ENCODE measurements at places on chromosomes 2 and 18.

- DNase-seq, result no peak
Observed at GRCh38 chr2:224930990-224931389, 111.3 kb downstream of the DOCK10 start.

DNA sequence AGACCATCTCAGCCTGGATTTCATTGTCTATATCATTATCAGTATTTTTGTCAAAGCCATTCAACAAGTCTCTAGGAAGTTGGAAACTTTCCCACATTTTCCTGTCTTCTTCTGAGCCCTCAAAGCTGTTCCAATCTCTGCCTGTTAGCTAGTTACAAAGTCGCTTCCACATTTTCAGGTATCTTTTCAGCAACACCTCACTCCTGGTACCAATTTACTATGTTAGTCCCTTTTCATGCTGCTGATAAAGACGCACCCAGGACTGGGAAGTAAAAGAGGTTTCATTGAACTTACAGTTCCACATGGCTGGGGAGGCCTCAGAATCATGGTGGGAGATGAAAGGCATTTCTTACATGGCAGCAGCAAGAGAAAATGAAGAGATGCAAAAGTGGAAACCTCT is 9.3 kb upstream of the FIGLA start:
- DNase-seq, result no peak

GRCh38 chr2:224659714-224660113 is 56.5 kb downstream of the CCDC195 start:
- DNase-seq, result no peak

DNA sequence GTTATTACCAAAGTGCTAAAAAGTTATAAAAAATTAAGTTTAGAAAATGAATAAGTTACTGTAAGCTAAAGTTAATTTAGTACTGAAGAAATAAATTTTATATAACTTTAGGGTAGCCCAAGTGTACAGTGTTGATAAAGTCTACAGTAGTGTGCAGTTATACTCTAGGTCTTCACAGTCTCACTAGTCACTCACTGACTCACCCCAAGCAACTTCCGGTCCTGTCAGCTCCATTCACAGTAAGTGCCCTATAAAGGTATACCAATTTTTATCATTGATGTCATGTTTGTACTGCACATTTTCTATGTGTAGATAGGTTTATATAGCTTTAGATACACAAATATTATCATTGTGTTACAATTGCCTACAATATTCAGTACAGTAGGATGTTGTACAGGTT is 518.3 kb upstream of the PIK3C3 start:
- DNase-seq, result no peak

DNA sequence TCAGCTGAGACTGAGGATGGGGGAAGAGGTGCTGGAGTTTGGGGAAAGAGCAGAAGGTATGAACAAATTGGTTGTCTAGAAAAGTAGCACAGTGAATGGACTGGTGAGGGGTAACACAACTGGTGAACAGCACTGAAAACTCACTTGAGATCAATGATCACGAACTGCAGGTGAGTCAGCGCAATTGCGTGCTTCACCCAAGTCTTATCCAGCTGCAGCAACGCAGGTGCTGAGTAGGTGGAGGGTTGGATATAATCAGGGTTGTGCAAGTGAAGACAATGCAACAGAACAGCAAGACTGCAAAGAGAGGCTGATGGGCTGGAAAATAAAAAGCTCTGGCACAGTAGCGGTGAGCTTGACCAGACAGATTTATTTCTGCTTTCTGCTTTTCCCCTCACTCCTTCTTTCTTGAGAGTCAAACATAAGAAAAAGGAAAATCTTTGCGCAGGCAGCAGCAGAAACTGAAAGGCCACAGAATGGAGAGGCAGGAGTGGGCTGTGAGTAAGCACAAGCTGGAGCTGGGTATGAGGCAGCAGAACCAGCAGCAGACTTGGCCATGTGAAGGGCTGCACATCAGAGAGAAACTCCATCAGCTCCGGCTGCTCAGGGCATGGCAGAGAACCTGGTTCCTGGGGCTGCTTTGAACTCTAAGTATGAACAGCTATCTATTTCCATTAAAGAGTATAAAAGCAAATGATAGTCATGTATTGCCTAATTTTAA is 99.4 kb upstream of the ARL5A start:
- no peak for DNase-seq

DNA sequence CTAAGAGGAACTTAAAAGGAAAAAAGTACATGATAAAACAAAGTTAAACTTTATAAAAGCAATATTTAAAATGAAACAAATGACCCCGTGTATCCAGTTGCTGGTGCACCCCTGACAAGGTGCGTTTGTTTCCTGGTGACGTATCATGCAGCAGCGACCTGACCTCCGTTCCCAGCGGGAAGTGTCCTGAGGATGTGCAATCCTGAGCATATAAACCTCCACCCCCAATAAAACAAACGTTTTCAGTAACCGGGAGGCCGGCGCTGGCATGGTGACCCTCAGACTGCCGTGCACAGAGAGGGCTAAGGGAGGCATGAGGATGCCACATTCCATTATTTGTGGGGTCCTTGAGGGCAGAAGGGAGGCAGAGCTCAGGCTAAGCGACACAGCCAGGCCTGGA is 14.8 kb downstream of the SLC66A2 start:
- DNase-seq, result no peak

- no peak for DNase-seq
Observed at GRCh38 chr18:75496151-75496550, 68.6 kb upstream of the SMIM21 start.

- no peak for DNase-seq
Observed at GRCh38 chr2:238946318-238947242, 98.7 kb downstream of the TWIST2 start.

GRCh38 chr2:236394571-236394970 is 130.4 kb upstream of the ASB18 start:
- DNase-seq, result no peak

All from GM03348 (cell line).